Keratinocyte (primary cell): ENCODE measurements at places on chromosomes 12 and 14. TPM values are rescaled to one million over a fixed set of nuclear protein-coding genes. Genes with fewer than 3 reads are reported as not detected.
A peak's percentile ranks its signal among the peaks of the same experiment; 100 is the strongest.

The LUM gene
- 0.05 to 0.40 TPM (median 0.37 TPM) in 3 replicates for polyA plus RNA-seq

The TSHR gene
- 0.03 TPM in 1 of 3 replicates, not detected in the others for polyA plus RNA-seq

The NELL2 gene
- 0.23 to 0.58 TPM (median 0.40 TPM) in 3 replicates for polyA plus RNA-seq

The WIF1 gene
- not detected in 3 replicates for polyA plus RNA-seq

The PMCH gene
- not detected in 3 replicates for polyA plus RNA-seq

The ISM2 gene
- 0.08 to 0.32 TPM (median 0.16 TPM) in 3 replicates for polyA plus RNA-seq

The PTPRB gene
- 0.33 to 0.65 TPM (median 0.46 TPM) in 3 replicates for polyA plus RNA-seq

The ZBTB1 gene
- polyA plus RNA-seq = 22.8 to 40.8 TPM (median 40.7 TPM) in 3 replicates

The ZFHX2 gene
- polyA plus RNA-seq = 0.08 to 0.22 TPM (median 0.18 TPM) in 3 replicates

The FERMT2 gene
- 9.7 to 19.6 TPM (median 15.0 TPM) in 3 replicates for polyA plus RNA-seq

The MYF6 gene
- polyA plus RNA-seq = not detected in 3 replicates

DNA sequence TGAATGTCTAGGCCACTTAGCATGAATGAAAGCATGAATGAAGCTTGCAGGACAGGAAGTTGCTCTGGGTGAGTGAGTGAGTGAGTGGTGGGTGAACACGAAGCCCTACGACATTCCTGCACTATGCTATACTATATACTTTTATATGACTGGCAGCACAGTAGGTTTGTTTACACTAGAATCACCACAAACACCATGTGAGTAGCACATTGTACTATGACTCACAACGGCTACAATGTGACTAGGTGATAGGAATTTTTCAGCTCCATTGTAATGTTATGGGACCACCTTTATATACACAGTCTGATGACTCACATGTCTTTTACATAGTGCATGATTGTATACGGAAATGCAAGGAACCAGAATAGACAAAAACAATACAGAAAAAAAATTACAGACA is 1480.2 kb downstream of the AACS start:
- H3K27me3 ChIP-seq = no peaks in the 10 kb centered on the region
- H3K27ac ChIP-seq = no peak overlapping the region
- H3K36me3 ChIP-seq = no peaks in the 10 kb centered on the region
- no peak for DNase-seq
- H3K4me1 ChIP-seq = no peaks in the 10 kb centered on the region

- H3K27me3 ChIP-seq = no peaks in the 10 kb centered on the region
- no peaks in the 10 kb centered on the region for H3K36me3 ChIP-seq
- no peak overlapping the region for H3K27ac ChIP-seq
- H3K4me1 ChIP-seq = peaks cover 9% of the 10 kb centered on the region
Measured at GRCh38 chr14:103302966-103303365, 31.1 kb upstream of the EIF5 start.

GRCh38 chr14:99684410-99684934 is 374 bp downstream of the CYP46A1 start:
- no peak overlapping the region for H3K27ac ChIP-seq
- H3K36me3 ChIP-seq = no peaks in the 10 kb centered on the region
- H3K4me3 ChIP-seq = peak overlapping the region; percentile 63
- no peak for DNase-seq
- H3K27me3 ChIP-seq = peaks cover 18% of the 10 kb centered on the region
- peaks cover 5% of the 10 kb centered on the region for H3K4me1 ChIP-seq

- no peak overlapping the region for H3K4me3 ChIP-seq
- H3K27me3 ChIP-seq = no peaks in the 10 kb centered on the region
- peaks cover 24% of the 10 kb centered on the region for H3K4me1 ChIP-seq
- H3K36me3 ChIP-seq = no peaks in the 10 kb centered on the region
- no peak overlapping the region for H3K27ac ChIP-seq
Measured at GRCh38 chr14:65318636-65319506, 93.7 kb upstream of the FUT8 start.

DNA sequence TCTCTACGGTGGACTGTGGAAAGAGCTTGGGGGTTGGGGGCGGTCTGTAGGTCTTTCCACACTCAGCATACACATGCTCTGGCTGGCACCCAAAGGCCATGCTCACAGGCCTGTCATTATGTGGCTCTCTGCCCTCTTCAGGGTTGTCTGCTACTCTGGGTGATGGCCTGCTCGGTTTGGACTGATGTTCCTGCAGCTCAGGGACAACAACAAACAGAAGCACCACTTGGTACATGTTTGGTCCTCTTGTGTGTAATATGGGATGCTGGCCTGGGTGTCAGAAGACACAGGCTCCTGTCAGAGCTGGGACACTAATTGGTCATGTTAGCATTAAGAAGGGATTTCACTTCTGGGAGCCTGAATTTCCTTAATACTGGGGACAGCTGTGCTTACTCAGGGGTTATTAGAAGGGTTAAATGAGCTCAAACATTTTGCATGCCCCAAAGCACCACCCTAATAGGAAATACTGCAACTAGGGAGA is 32.7 kb upstream of the SELPLG start:
- peaks cover 15% of the 10 kb centered on the region for H3K36me3 ChIP-seq
- no peak overlapping the region for H3K4me3 ChIP-seq
- no peak for DNase-seq
- peaks cover 19% of the 10 kb centered on the region for H3K4me1 ChIP-seq
- H3K27ac ChIP-seq = no peak overlapping the region

- no peak overlapping the region for H3K27ac ChIP-seq
- H3K27me3 ChIP-seq = no peaks in the 10 kb centered on the region
- no peak for DNase-seq
- no peaks in the 10 kb centered on the region for H3K36me3 ChIP-seq
- no peak overlapping the region for H3K4me3 ChIP-seq
- no peaks in the 10 kb centered on the region for H3K4me1 ChIP-seq
Measured at GRCh38 chr14:65817011-65817410, 404.5 kb downstream of the FUT8 start.

DNA sequence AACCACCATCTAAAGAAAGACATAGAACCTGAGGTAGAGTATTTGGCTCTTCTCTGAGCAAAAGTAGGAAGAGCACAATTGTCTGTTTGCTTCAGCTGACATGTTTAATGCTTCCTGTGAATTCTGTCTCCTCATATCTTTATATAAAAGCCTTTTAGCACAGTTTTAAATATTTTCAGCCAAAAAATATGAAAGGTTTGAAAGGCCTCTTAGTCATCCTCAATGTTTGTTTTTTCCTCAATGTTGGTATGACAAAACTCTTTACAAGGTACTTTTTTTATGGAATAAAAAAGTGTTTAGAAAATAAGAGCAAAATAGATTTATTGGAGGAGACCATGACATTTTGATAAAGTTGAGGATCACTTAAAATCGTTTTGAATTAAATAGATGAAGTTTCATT is 360.9 kb downstream of the NAV3 start:
- no peaks in the 10 kb centered on the region for H3K27me3 ChIP-seq
- no peak overlapping the region for H3K27ac ChIP-seq
- no peak for DNase-seq
- H3K36me3 ChIP-seq = peaks cover 12% of the 10 kb centered on the region

GRCh38 chr12:54390668-54391551 is 6.4 kb upstream of the ZNF385A start:
- DNase-seq = no peak
- no peaks in the 10 kb centered on the region for H3K27me3 ChIP-seq
- peak overlapping the region; percentile 96 for H3K4me3 ChIP-seq

DNA sequence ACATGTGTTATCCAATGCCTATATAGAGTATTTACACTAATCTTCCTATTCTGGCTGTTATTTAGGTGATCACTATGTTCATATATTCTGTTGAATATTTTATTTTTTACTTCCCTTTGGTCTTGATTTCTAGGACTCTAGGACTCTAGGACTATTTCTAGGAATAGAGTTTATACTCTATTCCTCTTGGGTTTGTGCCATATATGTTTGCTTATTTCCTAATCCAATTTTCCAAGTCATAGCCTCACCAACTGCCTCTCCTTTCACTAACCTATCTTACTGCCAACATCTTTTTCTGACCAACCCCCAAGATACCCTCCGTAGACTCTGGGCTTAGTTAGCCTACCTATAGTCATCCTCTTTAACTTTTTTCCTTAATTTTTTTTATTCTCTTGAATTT is 28.5 kb downstream of the ARF6 start:
- no peaks in the 10 kb centered on the region for H3K36me3 ChIP-seq
- H3K4me3 ChIP-seq = no peak overlapping the region
- no peaks in the 10 kb centered on the region for H3K27me3 ChIP-seq
- DNase-seq = no peak
- H3K4me1 ChIP-seq = no peaks in the 10 kb centered on the region

DNA sequence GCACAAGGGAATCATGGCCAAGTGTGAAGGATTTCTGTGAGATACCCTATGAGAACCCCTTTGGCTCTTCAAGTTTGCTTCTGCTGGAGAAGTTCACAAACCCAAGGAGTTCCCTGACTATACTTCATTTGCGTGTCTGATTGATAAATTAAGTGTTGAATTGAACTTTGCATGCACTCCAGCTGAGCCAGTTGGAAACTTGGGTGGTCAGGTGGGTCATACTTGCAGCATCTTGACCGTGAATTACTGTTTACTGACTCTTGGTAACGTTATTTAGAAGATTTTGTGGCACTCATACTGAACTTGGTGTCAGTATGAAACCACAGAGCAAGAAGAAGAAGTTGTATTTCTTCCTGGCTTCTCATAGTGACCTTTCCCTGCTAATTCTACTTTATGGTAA is 77.5 kb downstream of the TGFB3 start:
- H3K27ac ChIP-seq = no peak overlapping the region
- H3K4me1 ChIP-seq = no peaks in the 10 kb centered on the region
- no peak overlapping the region for H3K4me3 ChIP-seq
- DNase-seq = no peak
